ENCODE measurements at places on chromosomes 6 and 20.

GRCh38 chr6:5752391-5752680 lies 254.4 kb downstream of the NRN1 start:
- peak; percentile 68 for DNase-seq

DNA sequence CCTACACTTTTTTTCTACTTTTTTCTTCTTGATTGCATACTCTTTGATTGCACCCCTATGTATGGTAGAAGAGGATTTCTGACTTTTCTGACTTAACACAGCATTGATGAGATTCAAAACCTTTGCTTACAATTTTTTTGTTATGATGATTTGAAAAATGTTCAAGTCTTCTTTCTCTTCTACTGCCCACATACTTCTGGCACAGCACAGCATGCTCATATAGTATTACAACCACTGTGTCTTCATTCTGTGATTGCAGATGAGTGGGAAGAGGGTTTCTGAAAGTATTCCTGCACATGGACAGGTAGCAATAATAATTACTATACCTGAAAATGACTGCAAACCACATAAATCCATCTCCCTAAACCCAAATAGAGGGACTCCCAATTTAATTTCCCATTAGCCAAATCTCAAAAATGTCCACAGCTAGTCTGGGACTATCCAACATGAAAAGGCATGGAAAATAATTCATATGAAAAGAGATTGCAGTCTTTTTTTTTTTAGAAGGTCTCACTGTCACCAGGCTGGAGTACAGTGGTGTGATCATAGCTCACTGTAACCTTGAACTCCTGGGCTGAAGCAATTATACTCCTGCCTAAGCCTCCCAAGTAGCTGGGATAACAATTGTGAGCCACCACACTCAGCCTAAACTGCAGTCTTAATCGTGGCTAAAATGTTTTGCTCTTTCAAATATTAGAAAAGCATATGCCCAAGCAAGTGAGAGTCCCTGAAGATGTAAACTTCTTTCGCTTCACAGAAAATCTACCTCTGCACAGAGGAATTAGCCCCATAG lies 15.9 kb upstream of the TENT5A start:
- no peak for DNase-seq

GRCh38 chr20:25580711-25581110 lies 4.6 kb downstream of the NINL start:
- DNase-seq, result no peak

DNA sequence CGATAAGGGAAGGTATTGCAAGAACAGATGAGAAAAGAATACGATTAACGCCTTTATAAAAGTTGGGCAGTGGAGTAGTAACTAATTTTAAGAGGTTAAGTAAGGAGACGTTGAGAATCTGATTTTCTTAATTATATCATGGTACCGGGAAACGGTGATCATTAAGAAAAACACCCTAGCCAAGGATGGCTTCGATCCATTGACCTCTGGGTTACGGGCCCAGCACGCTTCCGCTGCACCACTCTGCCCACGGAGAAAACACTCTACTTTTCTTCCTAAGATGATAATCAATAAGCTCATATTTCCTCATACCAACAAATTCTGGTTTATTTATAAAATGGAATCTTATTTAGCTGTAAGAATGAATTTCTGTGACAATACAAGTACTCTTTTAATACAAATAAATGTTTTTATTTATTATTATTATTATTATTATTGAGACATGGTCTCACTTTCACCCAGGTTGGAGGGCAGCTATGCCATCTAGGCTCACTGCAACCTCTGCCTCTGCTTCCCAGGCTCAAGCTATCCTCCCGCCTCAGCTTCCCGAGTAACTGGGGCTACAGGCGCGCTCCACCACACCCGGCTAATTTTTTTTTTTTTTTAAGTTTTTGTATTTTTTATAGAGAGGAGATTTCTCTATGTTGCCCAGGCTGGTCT lies 8.3 kb downstream of the POM121L2 start:
- no peak for DNase-seq

DNA sequence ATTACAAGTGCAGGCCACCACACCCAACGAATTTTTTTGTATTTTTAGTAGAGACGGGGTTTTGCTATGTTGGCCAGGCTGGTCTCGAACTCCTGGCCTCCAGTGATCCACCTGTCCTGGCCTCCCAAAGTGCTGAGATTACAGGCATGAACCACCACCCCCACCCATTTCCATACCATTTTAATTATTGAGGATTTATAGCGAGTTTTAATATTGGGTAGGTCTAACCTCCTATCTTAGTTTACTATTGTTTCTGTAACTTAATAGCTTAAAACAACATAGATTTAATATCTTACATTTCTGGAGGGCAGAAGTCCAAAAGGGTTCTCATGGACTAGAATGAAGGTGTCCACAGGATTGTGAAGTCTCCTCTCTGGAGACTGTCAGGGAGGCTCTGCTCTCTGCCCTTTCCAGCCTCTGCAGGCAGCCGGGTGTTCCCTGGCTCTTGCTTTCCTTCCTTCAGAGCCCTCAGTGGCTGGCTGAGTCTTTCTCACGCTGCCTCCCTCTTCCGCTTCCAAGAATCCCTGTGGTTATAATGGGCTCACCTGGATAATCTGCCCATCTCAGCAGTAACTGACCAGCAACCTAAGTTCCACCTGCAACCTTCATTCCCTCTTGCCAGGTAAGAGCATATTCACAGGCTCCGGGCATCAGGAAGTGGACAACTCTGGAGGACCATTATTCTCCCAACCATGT lies 18.6 kb upstream of the BCAS4 start:
- no peak for DNase-seq

DNA sequence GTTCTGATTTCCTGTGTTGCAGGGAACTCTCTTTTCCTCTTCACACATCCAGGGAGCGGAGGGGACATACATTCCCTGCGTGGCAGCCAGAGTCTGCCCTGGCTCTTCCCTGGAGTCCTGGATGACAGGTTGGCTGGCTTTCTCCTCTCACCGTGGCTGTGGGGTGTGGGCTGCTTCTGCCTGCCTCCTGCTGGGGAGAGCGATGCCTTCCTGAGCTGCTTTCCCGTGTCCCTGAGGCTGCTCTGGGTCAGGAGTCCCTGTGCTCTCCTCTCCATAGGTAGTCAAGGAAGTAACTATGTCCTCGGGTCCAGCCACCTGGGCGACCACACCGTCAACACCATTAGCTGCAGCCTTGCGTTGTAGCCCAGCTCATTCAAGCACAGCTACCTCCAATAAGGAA lies 451.7 kb downstream of the QKI start:
- DNase-seq, result no peak

GRCh38 chr20:49859807-49860206 lies 47.2 kb downstream of the SLC9A8 start:
- DNase-seq, result no peak

- no peak for DNase-seq
Observed at GRCh38 chr6:137914530-137915193, 47.6 kb downstream of the TNFAIP3 start.

DNA sequence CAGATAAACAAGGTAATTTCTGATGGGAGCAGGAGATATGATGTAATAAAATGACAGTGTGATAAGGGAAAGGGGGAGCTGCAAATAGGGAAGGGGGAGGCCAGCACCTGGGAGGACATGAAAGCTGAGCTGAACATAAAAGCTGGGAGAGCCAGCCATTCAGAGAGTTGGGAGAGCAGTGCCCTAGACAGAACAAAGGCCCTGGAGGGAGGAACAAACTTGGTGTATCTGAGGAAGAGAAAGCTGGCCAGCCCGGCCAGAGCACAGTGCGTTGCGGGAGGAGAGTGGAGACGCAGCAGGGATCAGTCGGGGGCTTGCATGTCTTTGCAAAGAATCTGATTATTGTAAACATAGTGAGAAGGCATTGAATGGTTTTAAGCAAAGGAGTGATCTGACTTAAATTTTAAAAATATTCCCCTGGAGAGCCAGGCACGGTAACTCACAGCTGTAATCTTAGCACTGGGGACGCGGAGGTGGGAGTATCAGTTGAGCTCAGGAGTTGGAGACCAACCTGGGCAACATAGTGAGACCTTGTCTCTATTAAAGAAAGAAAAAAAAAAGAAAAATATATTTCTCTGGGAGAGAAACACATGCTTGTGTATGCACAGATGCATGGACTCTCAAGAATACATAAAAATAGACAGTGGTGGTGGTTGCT lies 318.2 kb downstream of the ZFAND3 start:
- no peak for DNase-seq
